ENCODE measurements at places on chromosomes 11 and 22.

DNA sequence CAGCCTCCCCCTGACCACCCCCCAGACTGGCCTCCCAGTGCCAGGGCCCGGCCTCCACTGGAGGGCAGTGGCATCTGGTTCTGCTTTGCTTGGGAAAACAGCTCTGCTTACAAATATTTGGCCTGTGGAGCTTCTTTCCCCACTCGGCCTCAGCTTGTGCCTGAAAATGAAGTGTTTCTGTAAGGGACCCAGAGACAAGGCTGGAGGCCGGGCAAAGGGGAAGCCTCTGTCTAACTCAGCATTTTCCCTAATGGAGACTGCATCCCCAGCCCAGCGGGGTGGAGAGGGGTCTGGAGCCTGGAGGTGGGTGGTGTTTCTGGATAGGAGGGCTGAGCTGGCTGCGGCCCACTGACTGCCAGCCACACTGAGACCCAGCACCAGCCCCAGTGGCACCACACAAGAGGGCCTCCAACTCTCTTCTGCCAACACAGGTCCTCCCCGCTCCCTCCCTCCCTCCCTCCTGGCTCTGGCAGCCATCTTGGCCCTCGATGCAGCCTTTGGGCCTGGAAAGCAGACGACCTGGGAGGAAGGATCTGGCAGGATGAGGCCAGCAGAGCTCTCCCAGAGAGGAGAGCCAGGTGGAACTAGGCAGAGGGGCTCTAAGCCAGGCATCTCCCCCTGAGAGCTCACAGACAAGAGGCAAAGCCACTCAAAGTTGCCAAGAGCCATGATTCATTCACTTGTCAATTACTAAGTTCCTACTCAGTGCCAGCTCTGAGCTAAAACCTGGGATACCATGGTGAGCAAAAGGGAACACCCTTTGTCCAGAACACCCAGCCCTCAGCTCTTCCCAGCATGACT lies 77.1 kb upstream of the CD82 start:
- no peak for DNase-seq

- no peak for DNase-seq
These were observed 172.6 kb downstream of the LARGE1 start for GRCh38 chr22:33747576-33748180.

GRCh38 chr11:2529173-2529572 lies 84.4 kb downstream of the KCNQ1 start:
- no peak for DNase-seq

- DNase-seq: no peak
These were observed 10.2 kb downstream of the SIRT3 start for GRCh38 chr11:225734-226453.

DNA sequence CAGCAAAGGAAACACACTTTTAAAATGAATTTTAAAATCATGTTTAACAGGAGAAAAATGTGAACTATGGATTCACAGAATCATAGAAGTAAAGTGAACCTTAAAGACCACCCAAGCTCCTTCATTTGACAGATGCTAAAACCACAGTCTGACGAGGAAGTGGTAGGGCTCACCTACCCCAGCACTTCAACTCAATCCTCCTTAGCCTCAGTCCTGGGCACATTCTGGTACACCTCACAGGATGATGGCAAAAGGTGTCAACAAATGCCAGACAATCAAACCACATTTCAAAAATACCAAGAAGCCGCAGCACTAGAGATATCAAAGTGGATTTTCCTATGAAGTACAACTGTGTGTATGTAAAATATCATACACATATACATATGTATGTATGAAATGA lies 43.1 kb downstream of the PITPNB start:
- no peak for DNase-seq

GRCh38 chr11:92709329-92709728 lies 260.1 kb upstream of the MTNR1B start:
- no peak for DNase-seq

DNA sequence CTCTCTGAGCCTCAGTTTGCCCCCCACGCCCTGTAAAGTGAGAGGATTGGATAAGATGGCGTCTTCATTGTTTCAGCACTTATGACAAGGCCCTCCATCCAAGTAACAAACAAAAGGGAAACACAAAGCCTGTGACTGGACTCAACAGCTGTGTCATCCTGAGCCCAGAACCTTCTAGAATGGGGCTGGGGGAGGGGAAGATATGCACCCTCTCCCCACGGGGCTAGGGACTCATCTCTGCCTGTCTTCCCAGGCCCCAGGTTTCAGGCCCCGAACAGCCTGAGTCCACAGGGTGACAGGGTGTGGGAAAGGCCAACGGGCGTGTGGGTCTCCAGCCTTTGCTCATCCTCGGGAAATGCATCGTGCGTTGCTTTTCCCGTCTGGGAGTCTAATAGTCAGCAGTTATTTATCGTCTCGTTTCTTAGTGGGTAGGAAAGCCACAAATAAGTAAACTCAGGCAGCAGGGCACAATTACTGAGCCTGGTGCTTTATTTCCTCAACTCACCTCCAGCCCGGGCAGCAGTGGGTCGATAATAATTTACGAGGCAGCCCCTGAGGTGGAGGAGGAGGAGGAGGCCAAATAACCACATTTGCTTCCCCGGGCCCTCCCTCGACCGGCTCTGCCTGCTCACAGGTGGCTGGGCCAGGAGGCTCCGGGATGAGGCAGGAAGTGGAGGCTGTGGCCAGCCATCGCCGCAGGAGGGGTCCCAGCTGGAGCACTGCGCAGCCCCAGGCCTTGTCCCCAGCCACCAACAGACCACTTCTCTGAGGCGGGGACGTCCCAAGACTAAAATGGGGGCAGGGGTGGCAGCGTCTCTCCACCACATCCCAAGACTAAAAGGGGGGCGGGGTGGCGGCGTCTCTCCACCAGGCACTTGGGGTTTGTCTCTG lies 54.4 kb downstream of the FLRT1 start:
- no peak for DNase-seq

DNA sequence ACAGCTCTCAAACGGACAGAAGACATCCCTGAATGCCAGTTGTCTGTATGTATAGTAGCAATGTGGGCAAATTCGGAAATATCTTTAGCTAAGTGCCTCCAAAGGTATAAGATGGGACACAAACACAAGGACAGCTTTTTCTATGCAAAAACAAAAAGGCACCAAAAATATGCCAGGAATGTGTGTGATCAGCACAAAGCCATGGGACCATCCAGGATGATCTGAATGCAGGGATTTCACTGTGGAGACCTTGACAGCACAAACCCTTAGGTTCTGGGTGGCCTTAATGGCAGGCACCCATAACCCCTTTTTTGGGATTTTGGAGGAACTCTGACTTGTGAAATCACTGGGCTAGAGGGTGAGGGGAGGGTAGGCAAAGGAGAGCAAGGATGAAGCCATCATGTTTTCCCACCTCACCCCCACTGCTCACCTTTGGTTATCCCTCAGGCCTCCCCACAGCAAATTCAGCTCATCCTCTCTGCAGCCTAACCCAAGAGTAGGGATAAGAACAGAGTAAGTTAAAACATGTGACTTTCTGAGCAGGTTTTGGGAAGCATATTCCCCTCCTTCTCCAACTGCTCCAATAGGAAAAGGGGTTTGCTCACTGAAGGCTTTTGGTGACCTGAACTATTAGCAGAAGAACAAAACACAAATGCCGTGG lies 154.6 kb downstream of the SNX19 start:
- no peak for DNase-seq

- DNase-seq: no peak
These were observed 5.9 kb upstream of the BDNF start for GRCh38 chr11:27705873-27706820.

DNA sequence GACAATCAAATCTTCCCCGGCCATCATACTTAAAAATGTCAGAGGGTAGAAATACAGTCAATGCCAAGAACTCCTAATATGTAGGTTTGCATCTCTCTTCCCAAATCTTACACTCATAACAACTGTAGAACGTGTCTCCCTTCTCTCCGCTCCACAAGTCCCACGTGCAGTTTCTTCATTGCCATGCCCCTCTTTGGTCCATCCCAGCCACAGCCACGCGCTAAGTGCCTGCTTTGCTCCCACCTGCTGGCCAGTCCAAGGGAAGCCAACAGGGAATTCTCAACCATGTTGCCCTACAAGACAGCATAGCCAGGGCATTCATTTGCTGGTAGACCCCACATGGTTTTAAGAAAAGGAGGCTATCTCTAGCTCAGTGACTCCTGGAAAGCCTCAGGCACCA lies 420.6 kb upstream of the ISX start:
- DNase-seq: no peak

GRCh38 chr11:10441652-10442503 lies 13.2 kb upstream of the AMPD3 start:
- DNase-seq: no peak

- DNase-seq: no peak
These were observed 15.4 kb downstream of the ARHGEF17 start for GRCh38 chr11:73323464-73323863.

- DNase-seq: no peak
These were observed 2.8 kb downstream of the NDUFC2 start for GRCh38 chr11:78076733-78077403.

GRCh38 chr11:92035488-92035887 lies 189.1 kb upstream of the FAT3 start:
- no peak for DNase-seq

DNA sequence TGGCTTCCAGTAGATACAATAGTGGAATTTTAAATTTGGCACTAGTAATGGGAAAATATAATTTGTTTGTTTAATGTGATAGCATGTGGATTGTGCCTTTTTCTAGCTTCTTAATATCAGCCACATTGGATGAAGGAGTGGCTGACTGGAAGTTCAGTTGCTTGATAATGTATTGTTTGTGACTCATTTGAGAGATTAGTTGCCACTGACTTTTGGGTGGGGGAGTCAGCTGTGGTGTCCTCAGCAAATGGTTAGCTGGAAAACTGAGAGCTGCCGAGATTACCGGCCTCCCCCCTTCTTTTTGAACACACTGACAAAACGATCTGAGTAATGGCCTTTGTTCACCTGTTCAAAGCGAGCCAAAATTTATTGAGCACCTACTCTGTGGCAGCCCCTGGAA lies 5.5 kb downstream of the JAM3 start:
- DNase-seq: no peak

DNA sequence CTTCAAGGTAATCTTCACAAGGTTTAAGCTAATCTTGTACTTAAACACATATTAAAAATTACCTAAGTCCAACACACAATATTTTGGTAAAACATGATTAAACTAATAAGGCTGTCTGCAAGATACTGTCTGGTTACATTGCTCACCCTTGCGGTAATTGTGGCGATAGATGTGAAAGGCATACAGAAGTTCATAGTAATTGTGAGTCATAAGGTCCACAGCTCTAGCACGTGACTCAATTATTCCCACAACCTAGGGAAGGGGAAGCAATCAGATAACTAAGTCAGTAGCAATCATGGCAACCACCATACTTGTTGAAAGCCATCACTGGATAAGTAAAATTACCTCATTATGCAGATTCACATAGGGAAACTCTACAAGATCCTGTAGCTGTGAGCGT lies 30.5 kb upstream of the FNBP4 start:
- no peak for DNase-seq

DNA sequence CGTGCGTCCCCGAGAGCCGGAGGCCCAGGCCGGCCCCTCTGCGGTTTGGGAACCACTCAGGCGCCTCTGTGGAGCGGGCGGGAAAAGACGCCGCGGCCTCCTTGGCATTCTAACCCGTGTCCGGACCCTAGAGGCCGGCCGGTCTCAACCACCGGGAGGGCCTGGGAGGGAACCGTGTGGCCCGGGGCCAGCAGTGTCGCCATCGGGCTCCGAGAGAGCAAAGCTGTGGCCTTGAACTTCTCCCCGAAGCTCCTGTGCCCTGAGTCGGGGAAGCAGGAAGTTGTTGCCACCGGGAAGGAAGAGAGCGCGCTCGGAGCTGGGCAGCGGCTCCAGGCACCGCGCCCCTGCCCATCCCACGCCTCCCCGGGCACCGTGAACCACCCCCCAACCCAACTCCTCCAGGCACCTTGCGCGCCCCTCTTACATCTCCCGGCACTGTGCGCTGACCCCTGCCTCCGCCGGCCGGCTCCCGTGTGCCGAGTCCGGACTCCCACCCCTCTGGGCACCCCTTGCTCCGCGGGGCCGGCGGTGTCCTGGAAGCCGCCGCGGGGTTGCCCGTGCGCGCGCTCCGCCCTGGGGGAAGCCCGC lies 80.0 kb upstream of the PPARA start:
- DNase-seq: no peak

- DNase-seq: no peak
These were observed 10.5 kb upstream of the CHRM1 start for GRCh38 chr11:62931499-62932278.

DNA sequence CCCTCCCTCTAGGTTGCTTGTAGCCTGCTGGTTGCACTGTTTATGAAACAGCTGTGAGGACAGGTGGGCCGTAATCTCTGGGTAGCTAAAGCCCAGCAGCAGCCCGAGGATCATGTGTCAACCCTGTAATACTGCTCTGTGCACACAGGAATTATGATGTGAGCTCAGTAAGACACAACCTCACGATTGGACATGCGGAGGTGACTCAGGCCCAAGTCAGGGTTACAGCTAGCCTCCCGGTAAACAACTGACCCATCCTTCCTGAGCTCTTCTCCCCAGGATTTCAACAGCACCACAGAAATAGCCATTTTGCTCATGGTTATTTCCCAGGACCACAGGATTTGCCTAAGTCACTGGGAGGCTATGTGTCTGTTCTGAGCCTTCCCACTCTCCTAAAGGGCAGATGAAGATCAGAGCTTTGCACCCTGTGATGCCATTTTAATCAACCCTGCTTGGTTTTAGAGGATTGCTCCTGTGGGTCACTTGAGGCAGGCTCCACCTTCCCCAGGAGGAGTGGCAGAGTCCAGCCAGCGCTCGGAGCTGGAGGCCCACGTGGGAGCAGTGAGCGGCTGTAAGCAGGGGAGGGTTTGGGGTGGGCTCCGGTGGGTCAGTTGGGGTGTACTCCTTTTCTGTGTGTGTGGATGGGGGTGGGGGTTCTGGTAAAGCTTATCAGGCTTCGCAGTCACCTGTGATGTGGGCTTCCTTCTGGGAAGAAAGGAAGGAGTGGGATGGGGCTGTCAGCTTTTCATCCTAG lies at the start of gene AMPD3:
TSS of gene AMPD3 (plus strand) at position 387 of the 754 bp plus-strand sequence. CDS start 6,256 bp downstream, outside the sequence.
- no peak for DNase-seq

GRCh38 chr11:115653076-115653475 lies 148.9 kb upstream of the CADM1 start:
- DNase-seq: no peak

GRCh38 chr11:128719556-128719824 lies 25.6 kb downstream of the FLI1 start:
- no peak for DNase-seq

GRCh38 chr11:92306966-92307510 lies 82.4 kb downstream of the FAT3 start:
- DNase-seq: no peak

GRCh38 chr11:68994161-68994893 lies 13.5 kb upstream of the MRGPRD start:
- DNase-seq: no peak

- no peak for DNase-seq
These were observed 31.9 kb downstream of the FBLN1 start for GRCh38 chr22:45534339-45535192.
